ENCODE measurements at places on chromosomes 5 and 9.
A peak's percentile ranks its signal among the peaks of the same experiment; 100 is the strongest.

DNA sequence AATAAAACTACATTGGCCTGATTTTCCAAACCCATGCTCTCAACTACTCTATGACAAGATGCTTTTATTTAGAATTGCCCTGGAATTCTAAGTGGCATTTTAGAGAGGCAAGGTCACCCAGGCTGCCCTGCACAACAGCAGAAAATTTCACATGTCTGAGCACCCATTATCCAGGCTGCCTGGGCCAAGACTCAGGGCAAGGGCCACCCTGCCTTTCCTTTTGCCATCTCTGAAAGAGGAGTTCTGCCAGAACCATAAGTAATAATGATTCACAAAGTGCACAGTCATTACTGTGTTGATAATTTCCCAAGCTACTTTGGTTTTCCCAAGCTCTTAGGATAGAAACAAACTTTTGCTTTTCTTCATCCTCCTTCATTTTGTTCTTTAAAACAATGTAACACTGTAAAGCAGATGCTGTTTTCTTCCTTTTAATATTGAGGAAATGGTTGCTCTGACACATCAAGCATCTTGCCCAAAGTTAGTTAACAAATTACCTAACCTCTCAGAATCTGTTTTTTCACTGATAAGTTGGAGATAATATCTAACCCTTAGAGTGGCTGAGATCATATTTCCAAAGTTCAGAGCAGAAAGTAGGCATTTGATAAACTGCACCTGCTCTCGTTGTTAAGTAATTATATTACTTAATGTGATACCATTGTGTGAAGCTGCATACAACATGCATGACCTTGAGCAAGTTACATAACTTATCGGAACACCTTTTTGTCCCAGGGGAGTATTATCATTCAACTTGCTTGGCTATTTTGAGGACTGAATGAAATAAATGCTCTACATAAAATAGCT lies 325.6 kb downstream of the PRELID2 start:
- DNase-seq, result no peak

DNA sequence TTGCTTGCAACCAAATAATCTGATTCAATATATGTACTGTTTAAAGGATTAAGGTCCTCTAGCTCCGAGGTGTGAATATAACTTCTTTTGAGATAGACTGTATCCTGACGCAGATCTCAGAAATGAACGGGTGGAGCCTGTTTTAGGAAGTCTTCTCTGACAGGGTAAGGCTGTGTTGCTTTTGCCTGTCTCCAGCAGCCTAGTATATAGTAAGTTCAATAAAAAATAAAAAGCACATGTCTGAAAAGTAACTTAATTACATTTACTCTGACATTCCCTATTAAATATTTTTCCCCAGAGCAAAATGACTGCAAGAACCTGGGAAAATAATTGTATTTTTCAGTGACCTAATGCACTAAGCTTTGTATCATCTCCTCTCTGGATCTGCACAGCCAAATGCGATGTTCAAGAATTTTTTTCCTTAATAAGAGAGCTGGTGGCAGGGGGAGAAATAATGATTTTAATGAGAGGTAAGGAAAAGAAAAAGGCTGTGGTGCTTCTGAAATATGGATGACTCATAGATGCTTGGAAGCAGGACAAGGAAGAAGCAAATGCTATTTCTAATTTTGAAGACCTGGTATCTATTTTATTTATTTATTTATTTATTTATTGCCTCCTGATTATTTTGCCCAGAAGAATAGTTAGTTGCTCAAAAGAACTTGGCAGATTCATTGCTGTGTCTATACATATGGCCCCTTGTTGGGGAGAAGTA lies 7.3 kb downstream of the PPP3R2 start:
- DNase-seq, result no peak

- no peak for DNase-seq
Measured at GRCh38 chr5:126926187-126926586, 104.2 kb downstream of the MARCHF3 start.

- DNase-seq, result no peak
Measured at GRCh38 chr5:159426694-159427093, 96.4 kb upstream of the IL12B start.

GRCh38 chr5:98786191-98786853 lies 12.9 kb downstream of the RGMB start:
- DNase-seq, result no peak

- DNase-seq, result no peak
Measured at GRCh38 chr5:66680221-66680620, 84.0 kb downstream of the MAST4 start.

DNA sequence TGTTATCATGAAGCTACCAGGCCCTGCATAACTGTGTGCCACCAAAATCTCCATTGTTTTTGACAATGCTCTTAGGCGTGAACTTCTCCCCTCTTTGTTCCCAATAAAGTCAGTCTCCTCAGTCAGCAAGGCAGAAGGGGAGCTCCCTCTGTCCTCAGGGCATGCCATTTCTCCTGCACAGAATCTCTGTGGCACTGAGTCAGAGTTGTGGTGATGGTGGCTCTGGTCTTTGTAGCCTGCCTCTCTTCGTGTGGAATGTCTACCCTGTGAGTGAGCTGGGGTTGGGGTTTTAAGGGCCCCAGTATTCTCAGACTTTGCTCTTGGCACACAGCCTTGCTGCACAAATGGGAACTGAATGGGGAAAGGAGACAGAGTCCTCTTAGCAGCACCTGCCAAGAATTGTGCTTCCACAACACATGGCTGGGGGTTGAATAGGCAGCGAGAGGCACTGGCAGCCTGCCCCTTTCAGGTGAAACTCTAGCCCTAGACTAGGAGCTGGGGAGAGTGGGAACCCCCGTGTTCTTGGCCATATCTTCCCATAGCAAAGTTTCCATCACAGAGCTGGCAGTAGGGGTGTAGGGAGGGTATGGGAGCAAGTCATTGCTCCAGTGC lies 146.6 kb downstream of the SH3GL2 start:
- no peak for DNase-seq

DNA sequence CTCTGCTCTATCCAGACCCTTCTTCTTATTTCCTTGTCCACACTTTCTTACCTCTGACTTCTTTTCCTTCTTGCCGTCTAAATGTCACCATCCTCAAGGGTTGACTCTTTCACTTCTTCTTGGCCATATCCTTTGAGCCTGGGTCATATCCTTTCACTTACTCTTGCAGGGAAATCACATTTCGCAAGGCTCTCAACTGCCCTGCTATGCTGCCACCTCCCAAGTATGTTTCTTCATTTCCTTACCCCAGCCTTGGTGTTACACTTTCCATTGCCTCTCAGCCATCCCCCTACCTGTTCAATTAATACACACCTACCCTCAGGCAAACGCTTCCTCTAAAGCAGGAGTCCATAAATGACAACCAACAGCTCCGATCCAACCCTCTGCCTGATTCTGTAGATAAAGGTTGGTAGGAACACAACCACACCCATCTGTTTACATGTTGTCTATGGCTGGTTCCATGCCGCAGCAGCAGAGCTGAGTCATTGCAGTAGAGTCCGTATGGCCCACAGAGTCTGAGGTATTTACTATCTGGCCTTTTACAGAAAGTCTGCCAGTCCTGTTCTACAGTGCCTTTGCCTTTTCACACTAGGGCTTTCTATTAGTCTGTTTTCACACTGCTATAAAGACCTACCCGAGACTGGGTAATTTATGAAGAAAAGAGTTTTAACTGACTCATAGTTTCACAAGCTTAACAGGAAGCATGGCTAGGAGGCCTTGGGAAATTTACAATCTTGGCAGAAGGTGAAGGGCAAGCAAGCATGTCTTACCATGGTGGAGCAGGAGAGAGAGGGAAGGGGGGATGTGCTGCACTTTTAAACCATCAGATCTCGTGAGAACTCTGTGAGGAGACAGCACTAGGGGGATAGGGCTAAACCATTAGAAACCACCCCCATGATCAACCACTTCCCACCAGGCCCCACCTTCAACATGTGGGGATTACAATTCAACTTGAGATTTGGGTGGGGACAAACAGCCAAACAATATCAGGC lies 97.9 kb downstream of the SV2C start:
- DNase-seq, result peak; percentile 53

DNA sequence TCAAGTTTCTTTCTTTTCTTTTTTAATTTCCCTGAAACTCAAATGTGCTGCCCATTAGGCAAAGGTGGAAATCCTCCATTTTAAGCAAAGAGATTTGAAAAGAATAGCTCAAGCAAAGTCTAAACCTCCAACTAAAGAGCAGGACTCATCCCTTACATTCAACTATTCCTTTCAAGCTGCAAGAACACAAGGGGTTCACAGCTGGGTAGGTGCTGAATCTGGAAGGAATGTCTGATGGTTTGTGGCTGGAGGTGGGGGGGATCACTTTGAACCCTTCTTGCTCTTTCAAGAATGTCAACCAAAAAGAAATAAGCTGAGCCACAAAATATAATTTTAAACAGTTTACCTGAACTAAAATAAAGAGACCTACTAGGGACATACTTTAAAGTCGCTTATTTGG lies 375.7 kb upstream of the CDH10 start:
- DNase-seq, result no peak

DNA sequence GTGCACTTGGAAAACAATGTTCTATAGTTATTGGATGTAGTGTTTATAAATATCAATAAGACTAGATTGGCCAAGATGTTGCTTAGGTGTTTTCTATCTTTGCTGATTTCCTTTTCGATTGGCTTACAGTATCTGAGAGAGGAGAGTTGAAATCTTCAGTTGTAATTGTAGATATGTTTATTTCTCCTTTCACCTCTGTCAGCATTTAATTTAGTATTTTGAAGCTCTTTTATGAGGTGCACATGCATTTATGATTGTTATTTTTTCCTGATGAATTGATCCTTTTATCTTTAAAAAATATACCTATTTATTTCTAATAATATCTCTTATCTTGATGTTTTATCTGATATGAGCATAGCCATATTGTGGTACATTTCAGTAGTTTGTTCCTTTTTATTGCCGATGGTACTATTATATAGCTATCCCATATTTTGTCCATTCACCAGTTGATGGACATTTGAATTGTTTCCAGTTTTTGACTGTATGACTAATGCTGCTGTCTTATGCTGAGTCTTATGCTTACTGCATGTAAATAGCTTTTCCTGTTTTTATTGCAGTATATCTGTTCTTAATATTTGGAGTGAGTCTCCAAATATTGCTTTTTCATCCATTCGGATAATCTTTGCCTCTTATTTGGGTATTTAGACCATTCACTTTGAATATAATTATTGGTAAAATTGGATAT lies 34.7 kb downstream of the ERCC6L2 start:
- DNase-seq, result no peak

DNA sequence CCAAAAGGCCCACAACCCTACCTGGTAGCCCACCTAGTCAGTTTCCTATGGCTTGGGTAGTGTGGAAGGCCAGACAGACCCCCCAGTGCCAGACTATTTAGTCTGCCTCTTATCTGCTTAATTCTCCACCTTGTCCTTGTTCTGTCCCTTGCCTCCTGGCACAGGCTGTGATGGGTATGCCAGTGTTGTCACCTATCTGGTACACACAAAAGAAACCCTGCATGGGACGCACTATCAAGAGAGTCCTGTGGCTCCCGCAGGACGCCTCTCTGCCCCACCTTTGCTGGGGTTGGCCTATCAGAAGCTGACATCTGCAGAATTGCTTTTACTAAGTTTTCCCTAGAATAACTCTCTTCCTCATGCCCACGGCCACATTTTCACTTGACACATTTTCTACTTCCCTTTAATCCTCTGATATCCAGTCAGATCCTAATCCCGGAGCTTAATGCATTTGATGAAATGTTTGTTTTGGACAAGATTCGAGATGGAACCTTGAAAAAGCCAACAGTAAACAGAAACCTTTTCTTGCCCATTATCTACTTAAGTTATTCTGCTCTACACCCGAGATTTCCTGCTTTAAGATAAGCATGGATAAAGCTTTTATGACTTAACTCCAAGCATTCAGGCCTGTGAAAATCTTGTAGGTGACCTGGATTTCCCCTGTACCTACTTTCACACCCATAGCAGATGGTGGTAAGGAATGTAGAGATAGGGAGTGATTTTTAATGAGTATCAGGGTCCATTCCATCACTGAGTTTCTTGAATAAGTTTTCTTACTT lies 468.5 kb downstream of the ZNF608 start:
- no peak for DNase-seq

DNA sequence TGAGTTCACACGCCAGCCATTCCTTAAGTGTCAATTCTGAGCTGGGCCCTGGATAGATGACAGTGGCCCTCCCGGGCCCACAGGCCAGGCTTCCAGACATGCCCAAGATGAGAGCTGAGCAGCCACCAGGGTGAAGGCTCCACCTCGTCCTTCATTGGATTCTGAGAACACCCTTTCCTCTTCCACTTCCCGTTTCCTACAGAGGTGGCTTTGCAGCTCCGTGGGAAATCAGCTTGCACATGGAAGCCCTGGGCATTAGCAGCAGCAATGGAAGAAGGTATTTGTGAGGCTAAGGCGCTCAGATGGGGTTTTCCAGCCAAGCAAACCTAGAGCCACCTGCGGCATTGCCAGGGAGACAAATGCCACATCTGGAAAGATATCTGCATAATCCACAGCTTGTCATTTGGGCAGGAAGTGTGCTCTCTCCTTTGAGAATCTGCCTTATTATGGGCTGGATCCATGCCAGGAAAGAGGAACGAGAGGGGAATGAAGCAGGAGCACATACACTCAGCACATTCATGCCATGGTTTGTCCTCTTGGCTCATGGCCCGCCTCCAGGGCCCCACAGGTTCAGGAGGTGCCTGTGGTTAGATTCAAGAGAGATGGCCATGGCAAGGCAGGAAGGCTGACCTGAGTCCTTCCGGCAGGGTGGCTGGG lies 34.1 kb downstream of the CFAP77 start:
- DNase-seq, result no peak

DNA sequence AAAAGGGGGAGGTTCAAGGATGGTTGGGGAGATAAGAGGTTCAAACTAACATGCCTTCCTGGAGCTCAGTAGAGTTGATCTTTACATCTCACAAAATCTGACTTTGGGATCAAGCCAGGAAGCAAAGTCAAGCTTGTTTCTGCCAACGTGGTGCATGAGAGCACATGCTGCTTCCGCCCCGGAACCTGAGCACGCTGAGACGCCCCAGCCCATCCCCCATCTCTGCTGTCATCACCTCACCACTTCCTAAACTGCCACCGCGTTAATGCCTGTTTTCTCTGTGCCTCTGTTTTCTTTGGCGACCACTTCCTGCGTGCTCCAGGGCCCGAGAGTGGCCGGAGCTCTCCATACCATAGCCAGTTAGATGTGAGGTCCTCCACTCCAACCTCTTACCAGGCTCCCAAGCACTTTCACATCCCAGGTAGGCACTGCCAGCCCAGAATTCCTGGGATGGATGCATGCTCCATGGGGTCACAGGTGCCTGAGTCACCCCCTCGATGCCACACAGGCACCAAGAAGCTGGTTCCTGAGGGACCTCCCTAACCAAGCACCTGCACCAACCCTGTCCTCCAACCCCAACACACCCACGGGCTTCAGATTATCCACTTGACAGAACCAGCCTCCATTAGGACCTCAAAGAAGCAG lies 31.2 kb upstream of the AFAP1L1 start:
- DNase-seq, result no peak

Measured in SIG-M5 (cell line).